ENCODE measurements at places on chromosomes 7 and 10.

GRCh38 chr7:150968734-150969372 lies 9.3 kb downstream of the KCNH2 start:
- DNase-seq: no peak

GRCh38 chr7:154871507-154871906 lies 131.4 kb downstream of the PAXIP1 start:
- no peak for DNase-seq

GRCh38 chr7:68317476-68317875 lies 1280.8 kb upstream of the AUTS2 start:
- DNase-seq: no peak

GRCh38 chr7:24966802-24967201 lies 13.2 kb downstream of the OSBPL3 start:
- no peak for DNase-seq

- DNase-seq: peak; percentile 62
These were observed 107.8 kb downstream of the ARHGAP22 start for GRCh38 chr10:48496831-48497779.

DNA sequence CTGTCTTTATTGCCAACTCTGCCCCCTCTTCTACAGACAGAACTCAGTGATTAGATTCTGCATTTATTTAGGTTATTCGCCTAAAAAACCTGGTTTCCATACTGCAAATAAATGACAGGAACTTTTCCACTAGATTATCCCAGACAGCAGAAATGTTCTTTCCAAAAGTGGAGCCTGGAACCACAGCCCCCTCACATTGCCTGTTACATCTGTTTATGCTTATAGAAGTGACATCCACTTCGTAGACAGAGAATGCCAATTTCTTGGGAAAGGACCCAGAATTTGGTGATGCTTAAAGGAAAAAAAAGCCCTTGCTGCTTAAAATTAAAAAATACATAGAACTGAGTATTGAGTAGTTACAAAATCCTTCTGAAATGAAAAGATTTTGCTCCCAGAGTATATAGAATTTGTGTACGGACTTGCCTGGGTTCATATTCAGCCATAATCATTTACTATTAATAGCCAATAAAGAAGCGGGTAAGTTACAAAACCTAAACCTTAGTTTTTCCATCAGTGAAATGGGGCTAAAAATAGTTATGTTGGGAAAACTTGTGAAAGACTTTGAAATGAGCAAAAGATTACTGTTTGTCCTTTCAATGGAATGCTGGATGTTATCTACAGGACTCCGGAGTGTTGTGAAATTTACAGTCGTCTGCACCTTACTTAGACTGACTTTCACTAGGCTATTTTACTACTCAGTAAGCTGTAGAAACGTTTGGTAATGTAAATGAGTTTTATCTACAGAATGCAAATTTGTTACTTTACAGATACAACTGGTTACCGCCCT lies 1.1 kb upstream of the PPP1R9A start:
- DNase-seq: no peak

DNA sequence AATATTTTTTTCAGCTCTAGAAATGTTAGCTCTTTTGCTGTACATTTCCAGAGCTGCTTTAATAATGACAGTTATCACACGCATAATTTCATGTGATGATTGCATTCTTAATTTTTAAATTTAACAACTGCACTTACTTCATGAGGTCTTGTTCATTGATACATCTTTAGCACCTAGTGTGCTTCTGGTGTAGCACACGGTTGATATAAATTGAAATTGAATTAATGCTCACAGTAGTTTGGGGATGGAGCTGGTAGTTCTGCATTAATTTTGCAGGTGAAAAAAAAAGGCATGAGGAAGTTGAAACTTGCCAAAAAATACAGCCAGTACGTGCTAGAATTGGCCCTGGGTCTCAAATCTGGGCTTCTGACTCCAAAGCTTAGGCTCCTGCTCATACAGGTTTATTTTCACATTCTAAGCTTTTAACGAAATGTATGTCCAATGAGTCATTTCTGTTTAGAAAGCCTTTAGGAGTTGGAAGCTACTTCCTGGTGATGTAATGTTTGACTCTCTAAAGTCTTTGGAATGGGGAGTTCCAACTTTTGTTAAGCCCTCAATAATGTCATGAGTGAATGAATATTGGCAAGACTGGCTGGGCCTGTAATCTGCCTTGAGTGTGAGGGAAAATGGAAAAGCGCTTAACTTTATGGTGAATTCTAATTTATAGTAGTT lies 62.5 kb downstream of the DAGLB start:
- DNase-seq: no peak

GRCh38 chr7:55965805-55966421 lies 1.5 kb downstream of the NIPSNAP2 start:
- no peak for DNase-seq

GRCh38 chr10:8705415-8705814 lies 650.9 kb downstream of the GATA3 start:
- DNase-seq: no peak

DNA sequence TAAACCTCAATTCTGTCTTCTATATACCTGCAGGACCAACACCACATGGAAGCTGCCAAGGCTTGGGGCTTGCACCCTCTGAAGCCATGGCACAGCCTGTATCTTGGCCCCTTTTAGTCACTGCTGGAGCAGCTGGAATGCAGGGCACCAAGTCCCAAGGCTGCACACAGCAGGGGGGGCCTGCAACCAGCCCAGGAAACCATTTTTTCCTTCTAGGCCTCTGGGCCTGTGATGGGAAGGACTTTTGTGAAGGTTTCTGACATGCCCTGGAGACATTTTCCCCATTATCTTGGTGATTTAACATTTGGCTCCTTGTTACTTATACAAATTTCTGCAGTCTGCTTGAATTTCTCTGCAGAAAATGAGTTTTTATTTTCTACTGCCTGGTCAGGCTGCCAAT lies 123.2 kb upstream of the PCGF5 start:
- no peak for DNase-seq

GRCh38 chr10:17779784-17780183 lies 27.8 kb downstream of the TMEM236 start:
- no peak for DNase-seq

GRCh38 chr10:114917927-114918672 lies 19.9 kb upstream of the TRUB1 start:
- no peak for DNase-seq

DNA sequence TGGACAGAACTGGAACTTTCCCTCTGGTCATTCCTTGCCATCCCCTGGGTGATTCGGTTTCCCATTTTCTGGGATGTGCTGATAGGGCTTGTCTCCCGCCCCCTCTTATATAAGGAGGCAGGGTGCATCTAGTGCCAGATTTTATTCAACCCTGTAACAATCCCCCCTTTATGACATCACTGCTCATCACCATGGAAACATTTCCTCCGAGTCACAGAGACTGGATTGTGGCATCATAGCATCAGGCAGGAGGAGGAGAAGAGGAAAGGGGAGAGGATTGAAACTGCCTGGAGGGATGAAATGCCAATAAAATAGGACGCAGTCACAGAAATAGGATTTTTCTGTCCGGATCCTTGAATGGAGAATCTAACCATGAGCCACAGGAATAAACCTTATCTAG lies 25.0 kb downstream of the SORCS3 start:
- DNase-seq: no peak

- DNase-seq: no peak
These were observed 53.1 kb upstream of the CHST15 start for GRCh38 chr10:124146483-124146882.

DNA sequence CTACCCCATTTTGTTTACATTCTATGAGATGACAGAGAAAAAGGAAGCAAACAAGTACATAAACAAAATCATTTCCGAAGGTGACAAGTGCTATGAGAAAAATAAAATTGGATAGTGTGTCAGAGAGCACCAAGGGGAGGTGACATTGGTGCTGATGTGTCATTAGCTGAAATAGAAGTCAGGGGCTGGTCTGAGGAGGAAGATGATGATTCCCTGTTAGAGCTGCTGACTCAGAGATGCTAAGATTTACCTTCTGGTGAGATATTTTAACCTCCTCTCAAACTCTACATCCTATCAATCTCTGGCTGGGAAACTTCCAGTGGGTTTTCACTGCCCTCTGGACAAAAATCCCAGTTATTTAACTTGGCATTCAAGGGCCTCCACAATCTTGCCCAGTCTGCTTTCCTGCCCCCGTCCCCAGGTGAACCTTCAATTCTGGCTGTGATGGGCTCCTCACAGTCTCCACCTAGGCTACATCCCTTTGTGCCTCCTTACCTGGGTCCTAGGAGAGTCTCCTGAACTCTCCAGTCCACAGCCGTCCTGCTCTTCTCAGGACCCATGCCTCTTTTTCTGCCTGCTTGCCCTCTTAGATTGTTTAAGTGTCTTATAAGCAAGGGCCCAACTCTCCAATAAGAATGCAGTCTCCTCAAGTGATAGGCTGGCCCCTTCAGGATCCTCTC lies 26.6 kb downstream of the DUSP5 start:
- no peak for DNase-seq

GRCh38 chr10:83909001-83909400 lies 230.3 kb upstream of the GHITM start:
- DNase-seq: no peak

DNA sequence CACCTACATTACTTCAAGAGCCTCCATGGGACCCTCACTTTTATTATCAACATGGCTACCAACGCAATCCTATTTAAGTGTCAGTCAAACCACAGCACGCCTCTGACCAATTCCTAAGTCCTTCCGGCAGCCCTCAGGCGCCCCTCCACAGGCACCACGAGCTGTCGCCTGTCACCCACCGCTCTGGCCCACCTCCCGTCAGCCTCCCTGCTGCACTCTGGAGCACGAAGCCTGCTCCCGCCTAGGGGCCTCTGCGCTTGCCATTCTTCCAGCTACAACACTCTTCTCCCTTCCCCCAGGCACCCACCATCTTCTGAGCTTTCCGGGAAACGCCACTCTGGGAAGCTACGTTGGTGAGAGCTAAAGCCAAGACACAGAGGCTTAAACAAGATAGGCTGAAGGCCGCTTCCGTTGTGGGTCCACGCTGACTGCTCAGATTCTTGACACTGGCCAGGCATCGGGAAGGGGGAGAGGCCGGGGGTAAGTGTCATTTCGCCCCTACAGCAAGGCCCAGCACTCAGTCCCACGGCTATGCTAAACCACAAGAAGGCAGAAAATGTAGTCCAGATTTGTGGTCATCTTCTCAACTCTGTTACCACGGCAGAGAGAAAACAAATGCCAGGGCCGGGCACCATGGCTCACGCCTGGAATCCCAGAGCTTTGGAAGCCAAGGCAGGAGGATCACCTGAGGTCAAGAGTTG lies 56.7 kb downstream of the GNA12 start:
- no peak for DNase-seq
